ENCODE measurements at places on chromosomes 3 and 15.

DNA sequence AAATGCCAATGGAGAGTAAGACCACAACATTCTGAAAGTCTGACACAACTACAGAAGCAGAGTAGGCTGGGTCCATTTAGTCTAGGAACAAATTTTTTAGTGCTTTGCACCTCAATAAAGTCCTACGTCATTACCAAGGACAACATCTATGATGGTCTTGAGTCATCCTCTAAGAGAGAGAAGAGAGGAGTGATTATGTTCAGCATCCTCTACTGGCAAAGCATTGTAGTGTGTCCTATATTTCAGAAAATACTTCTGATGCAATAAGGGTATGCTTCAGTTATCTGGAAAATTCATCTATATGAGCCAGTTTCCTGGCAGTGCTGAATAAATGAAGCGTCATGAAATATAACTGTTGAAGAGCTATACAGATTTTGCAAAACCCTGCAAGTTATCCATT, 95.6 kb downstream of the P2RY1 start:
- DNase-seq = no peak

- no peak for DNase-seq
Observed at GRCh38 chr3:189981668-189982067, 139.0 kb downstream of the P3H2 start.

DNA sequence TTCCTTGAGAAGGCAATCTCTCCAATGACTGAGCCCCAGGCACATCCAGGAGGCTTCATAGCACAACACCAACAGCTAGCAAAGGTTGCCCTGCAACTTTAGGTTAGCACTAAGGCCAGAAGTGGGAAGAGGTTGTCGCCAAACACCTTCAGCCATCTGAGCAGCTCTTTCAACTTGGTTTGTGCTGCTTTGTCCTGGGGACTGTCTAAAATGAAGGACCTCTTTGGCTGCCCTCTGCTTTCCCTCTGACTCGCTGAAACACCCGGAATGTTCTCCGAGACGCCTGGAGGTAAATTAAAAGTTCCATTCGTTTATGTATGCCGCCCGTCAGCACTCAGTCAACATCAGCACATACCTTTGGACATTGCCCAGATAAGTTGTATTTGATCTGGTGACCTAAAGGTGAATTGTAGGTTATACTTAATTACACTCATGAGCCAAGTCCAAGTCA, 121.2 kb upstream of the NR2F2 start:
- no peak for DNase-seq

GRCh38 chr15:95327661-95328060, 1002.8 kb upstream of the NR2F2 start:
- no peak for DNase-seq

DNA sequence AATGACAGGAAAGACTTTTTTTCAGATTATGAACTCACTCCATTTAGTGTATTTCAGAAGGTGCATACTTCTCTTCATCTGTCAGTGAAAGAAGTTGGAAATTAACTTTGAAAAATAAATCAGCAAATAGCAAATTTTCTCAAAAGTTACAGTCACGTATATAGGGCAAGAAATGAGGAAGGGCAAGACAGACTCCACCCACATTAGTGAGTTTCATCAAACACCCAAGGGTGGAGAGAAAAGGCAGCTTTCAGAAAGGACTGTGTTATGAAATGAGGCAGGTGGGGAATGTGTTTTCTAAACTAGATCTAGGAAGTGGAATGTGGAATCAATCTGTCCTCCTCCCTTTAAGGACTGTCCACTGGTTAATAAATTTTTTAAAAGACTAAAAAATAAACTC, 2.9 kb downstream of the SLC22A13 start:
- DNase-seq = no peak

DNA sequence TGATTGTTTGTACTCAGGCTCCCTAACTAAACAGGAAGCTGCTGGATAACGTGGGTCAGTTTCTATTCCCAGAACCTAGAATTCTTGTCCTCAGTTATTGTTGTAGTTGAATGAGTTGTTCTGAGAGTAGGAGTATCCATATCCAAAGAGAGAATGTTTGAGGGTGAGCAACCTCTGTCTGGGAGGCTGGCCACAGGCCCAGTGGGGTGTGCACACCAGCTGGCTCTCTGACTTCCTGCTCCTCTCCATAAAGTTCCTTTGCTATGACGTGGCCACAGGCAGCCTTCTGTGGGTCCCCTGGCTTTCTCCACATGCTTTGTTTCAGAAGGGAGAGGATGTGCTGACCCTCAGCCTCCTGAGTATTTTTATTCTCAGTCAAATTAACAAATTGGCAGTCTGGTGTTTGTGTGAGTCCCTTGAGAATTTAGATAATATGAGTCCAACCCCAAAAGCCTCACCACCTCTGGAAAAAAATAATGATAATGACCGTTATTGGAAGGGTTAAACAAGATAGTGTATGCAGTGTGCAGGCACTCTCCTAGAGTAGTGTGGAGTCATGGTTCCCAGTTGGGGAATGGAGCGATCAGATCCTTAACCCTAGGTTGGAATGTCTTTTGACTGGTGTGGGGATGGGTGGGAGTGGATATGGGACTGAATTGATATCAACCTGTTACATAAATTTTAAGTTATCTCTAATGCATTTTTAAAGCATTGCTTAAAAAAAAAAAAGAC, 47.6 kb upstream of the MED12L start:
- no peak for DNase-seq

GRCh38 chr3:138657508-138657907, 48.9 kb downstream of the FAIM start:
- DNase-seq = no peak

DNA sequence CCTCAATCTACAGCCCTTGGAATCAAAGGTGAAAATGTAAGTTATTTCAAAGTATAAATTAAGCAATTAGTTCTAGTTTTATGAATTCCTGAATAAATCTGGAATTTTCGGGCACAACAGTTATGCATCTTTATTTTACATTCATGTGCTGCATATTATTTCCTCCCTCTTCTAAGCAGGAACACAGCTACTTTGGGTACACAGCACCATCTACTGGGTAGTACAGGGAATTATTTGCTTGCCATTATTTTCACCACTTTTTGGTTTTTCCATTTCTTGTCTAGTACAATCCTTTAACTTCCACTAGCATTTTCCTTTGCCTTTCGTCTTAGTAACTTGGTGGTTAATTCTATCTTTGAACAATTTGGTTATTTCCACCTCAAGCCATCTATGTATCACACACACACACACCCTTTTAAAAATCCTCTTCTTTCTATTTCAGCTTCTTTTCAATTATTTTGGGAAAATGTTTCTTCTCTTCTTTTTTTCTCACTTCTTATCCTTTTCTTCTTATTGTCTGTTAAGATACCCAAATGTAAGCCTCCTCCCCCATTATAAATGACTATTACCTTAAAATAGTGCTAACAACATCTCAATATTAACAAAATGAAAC, 451.0 kb downstream of the MFSD1 start:
- DNase-seq = no peak

DNA sequence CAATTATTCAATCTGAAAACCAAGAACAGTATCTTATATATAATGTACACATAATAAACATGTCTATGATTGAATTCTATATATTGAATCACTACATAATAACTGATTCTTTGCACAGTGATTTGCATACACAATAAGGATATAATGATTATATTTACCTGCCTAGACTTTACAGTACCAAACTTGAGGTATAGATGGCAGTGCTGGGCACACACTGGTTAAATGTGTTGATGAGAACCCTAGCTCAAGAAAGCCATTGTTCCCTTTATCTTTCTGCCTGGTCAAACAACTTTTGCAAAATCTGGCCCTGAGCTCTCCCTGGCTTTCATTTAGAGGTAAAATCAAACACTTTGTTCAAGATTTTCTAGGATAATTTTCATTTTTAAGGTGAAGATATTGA, 697.7 kb downstream of the TUSC7 start:
- no peak for DNase-seq

GRCh38 chr3:118754406-118755252, 280.0 kb downstream of the IGSF11 start:
- no peak for DNase-seq

GRCh38 chr3:128617557-128618397, 32.8 kb downstream of the RPN1 start:
- peak; percentile 97 for DNase-seq

DNA sequence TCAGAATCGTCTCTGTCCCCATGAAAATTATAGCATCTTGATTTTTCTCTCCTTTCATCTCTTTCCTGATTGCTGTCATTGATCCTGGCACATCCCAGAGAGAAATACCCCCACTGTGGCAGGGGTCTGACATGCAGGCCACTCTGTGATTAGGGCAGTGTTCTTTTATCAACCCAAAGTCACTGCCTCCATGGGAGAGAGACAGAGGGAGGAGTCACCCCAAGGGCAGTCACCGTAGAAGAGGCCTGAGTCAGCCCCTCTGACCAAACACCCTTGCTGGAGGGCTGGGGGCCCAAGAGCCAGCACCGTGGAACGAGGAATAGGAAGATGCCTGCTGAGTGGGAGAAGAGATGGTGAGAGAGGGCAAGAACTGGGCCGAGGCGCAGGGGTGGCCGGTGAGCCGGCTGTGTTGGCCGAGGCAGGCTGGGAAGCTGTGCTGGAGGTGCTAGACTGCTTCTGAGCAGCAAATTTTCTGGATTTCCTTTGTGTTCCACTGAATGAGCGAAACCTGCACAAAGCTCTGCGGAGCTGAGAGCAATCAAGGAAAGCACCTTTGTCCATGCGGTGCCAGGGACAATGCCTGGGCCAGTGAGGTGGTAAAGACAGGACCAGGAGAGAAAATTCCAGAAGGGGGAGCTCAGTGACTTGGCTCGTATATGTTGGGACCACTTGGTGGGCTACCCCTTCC, 103.8 kb downstream of the ADCY5 start:
- no peak for DNase-seq

- DNase-seq = no peak
Observed at GRCh38 chr15:32099097-32099785, 68.9 kb downstream of the CHRNA7 start.

GRCh38 chr15:95853350-95853749, 477.1 kb upstream of the NR2F2 start:
- no peak for DNase-seq

DNA sequence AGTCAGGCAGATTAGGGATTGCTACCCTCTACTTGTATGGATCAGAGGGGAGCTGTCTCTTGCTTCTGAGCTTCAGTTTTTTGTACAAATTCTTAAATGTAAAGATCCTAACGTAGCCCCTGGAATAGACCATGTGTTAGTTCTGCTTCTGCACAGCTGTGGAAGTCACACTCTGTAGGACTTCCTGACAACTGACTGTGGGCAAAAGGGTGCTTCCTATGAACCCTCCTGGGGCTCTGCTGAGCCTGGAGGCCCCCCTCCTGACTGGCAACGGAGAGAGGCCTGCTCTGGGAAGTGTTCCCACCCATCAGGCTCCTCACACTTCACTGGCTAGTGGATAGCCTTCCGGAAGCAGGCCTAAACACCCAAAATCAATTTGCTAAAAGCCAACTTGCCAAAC, 131.0 kb downstream of the RPLP1 start:
- no peak for DNase-seq
